Posterior vena cava (tissue), 2 donors: ENCODE measurements at places on chromosomes 5 and 9. TPM values are rescaled to one million over a fixed set of nuclear protein-coding genes. Genes with fewer than 3 reads are reported as not detected.

The DIPK1B gene
- 8.3 TPM for total RNA-seq

The TRIM7 gene
- 3.1 TPM for total RNA-seq

DNA sequence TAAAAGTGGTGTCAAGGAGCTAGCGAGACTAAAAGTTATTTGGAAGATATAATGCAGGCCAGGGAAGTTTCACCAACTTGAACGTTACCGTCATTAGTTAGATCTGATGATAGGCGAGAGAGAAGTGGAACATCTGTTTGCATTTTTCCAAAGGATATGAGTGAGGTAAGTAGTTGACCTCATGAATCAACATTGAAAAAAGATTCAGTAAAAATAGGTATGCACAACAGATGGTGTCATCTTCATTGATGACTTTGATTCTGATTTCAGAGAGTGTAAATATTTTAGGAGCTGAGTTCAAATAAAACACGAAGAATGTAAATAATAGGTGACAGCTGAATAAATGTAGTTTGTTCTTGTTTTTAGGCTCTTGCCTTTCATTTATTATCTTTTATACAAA lies 998.9 kb upstream of the CDH6 start:
- DNase-seq = no peak

DNA sequence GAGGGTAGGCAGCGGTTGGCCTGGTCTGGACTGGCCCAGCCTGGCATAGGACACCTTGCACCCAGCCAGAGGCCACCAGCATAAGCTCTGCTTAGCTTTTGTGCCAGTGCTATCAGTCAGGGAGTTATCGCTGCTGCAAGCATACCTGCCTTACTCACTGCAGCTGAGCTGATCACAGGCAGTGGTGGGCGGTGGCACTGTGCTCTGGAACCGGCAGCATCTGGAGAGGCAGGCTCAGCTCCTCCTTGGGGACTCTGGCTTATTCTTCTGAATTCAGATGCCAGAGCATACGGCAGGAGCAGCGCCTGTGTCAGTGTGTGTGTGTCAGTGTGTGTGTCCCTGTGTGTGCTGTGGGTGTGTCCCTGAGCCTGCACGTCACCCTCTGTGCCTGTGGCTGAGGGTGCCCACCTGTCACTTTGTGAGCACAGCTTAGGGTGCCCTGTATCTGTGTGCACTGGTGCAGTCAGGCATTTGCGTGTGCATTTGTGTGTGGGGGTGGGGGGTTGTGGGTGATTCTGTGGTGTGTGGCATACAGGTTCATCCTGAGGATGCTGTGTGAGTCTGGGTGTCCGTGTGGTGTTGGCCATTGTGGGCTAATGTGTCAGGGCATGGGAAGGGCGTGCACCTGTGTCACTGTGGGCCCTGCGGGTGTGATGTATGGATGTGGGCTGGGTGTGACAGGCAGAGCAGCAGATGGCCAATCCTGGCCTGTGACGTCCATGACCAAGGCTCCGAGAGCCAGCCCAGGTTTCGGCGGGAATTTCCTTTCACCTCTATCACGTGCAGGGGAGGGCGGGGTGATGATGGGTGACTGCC lies 23.5 kb downstream of the LMX1B start:
- no peak for DNase-seq

GRCh38 chr9:12812710-12813109 lies 37.9 kb downstream of the LURAP1L start:
- DNase-seq = no peak

DNA sequence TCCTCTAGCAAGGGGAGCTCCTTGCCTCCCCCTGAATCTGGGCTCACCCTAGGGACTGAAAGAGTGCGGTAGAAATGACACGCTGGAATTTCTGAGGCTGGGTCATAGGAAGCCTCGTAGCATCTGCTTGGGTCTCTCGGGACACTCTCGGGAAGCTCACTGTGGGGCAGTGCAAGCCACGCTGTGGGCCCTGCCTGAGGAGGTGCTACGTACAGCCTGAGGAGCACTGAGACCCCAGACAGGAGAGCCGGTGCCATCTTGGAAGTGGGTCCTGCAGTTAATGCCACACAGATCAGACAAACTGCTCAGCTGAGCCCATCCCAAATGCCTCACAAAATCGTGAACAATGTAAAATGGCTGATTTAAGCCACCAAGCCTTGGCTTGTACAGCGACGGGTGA lies 1.8 kb downstream of the MRPL36 start:
- peak; percentile 64 for DNase-seq

DNA sequence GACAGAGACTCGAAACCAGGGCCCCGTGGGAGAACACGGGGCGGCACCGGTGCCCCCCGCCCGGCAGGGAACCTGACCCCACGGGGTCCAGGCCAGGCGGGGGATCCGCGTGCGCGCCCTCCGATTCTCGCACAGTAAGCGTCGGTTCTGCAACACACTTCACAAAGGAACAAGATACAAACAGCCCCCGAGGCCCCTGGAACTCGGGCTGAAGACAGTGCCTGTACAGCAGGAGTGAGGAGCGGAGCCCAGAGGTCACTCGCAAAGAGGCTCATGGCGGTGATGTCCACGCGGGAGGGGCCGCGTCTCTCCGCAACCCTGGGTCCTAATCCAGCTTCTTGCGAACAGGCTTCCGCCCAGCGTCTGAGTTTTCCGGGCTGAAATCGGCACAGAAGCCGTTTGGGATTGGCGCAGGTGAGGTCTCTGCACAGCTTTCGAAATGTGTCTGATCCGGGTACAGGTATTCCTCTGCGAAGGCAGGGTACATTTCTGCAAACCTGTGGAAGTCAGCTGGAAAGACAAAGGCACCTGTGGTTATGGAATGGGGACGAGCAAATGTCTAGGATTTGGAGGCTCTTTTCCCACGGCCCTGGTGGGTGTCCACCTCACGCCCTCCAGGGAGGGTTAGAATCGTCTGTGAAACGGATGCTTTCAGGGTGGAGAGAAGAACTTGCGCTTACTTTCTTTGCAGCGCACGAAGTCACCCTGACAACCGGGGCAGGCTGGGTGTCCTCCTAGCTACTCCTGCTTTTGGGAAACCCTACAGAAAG lies 18.3 kb upstream of the SLC6A3 start:
- DNase-seq = peak; percentile 67

DNA sequence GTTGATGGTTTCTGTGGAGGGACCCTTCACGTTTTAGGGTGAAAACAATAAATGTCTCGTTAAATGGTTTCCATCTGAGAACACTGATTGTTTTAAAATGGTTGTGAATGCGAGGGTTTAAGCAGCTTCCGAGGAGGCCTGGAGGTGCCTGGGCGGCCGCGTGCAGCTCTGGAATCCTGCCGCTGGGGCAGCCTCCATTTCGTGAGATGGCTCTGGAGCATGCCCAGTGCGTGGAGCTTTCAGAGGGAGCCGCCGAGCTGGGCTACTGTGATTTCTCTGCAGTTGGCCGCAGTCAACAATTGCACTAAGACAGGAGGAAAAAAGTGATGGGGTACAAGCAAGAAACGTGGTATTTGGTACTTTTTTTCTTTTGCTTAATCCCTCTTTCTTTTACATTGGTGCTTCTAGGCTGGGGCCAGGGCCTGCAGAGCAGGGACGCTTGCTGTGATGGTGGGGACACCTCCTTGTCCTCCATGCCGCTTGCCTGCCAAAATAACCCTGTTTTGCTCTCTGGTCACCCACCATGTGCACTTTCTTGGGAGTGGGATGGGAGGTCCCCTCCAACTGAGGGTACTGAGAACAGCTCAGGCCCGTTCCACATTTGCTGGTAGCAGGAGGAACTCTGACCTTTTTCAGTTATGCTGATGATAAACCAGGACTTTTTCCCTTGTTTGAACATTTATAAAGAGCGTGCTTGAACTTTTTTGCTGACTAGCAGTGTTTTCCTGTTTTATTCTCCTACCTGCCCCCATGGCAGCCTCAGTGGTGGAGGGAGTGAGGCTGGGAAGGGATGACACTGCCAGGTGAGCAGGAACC lies 47.1 kb downstream of the EHMT1 start:
- peak; percentile 52 for DNase-seq

GRCh38 chr9:129834489-129835127 lies 467 bp downstream of the C9orf78 start:
- DNase-seq = no peak

GRCh38 chr9:125521462-125522327 lies 185.3 kb downstream of the MAPKAP1 start:
- DNase-seq = no peak

DNA sequence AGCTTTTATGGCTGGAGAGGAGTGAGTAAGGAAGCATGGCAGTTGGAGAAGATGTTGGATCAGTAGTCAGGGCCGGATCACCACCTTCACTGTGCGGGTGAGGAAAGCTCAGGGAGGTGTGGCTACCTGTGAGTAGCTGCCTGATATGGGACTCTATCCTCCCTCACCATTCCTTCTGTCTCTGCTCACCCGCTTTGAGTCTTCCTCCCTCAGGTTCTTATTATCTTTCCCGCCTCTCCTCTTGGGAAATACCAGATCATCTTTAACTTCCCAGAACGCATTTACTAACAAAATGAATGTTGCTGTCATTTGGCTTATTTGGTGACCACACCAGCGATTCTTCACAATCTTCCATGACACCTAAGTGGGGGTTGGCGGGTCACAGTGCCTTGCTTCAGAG lies 140.7 kb upstream of the GPR151 start:
- DNase-seq = no peak

- DNase-seq = no peak
Measured at GRCh38 chr9:135476561-135477355, 2.8 kb upstream of the PPP1R26 start.
